ENCODE measurements at places on chromosomes 12 and 14. TPM values are rescaled to one million over a fixed set of nuclear protein-coding genes. Genes with fewer than 3 reads are reported as not detected.

Gene SERPINA5
- total RNA-seq: 0.49 TPM

Gene PKP2
- 2.2 TPM for total RNA-seq

DNA sequence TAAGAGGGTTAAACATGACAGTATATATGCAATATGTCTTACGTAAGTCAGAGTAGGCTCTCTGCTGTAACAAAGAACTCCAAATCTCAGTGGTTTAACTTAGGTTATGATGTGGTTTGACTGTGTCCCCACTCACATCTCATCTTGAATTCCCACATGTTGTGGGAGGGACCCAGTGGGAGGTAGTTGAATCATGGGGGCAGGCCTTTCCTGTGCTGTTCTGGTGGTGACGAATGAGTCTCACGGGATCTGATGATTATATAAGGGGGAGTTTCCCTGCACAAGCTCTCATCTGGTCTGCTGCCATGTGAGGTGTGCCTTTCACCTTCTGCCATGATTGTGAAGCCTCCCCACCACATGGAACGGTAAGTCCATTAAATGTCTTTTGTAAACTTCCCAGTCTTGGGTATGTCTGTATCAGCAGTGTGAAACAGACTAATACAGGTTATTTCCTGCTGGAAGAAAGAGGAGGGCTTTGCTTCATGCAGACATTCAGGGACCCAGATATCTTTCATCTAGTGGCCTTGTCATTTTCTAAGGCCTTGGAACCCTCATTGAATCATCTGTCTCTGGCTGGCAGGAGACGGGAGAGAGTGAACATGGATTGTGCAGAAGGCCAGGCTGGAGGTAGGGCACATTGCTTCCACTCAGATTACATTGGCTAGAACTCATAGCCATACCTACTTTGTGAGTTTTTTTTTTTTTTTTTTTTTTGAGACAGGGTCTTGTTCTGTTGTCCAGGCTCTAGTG lies 96.1 kb downstream of the CRADD start:
- no peak for DNase-seq

DNA sequence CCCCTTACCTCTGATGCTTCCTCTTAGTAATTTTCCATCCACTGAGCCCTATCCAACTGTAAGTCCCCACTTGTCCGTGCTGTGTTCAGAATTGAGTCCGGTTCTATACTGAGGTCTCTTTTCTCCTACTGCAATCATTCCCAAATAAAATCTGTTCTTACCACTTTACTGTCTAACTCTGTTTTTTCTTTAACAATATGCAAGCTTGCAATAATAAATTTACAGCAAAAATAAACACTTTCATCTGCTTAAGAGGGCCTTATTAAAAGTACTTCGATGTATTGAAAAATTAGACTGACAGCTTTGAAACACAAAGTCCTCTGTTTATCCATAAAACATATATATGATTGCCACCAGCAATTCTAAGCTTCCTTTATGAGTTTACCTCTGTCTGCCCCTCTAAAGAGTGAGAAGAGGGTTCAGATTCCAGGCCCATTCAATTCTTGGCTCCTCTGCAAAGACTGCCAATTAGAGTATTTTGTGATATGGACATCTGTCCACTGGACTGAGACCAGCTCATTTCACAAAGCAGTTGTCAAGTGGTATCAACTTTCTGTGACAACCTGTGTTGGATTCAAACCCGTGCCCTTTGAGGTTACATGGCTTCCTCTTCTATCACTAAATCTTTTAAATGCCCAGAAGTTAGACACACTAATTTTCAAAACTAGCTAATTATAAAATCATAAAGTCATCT lies 39.9 kb upstream of the G2E3 start:
- DNase-seq: no peak

DNA sequence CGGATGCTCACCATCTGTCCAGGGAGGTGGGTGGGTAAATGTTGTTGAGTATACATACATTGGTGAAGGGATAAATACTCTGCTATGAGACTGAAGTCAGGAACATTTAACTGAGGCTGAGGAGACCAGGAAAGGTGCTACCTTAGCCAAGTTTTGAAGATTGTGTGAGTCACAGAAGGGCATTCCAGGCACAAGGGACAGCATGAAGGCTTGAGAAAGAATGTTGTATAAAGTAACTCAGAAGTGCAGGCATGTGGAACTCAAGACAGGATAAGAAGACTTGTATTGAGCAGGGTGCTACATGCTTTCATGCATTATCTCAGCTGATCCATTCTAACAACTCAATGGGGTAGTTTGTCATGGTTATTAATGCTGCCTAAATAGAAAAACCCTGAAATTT lies 112.7 kb downstream of the IPO8 start:
- DNase-seq: no peak

- no peak for DNase-seq
These were observed 33.9 kb upstream of the TBX5 start for GRCh38 chr12:114439817-114440216.

DNA sequence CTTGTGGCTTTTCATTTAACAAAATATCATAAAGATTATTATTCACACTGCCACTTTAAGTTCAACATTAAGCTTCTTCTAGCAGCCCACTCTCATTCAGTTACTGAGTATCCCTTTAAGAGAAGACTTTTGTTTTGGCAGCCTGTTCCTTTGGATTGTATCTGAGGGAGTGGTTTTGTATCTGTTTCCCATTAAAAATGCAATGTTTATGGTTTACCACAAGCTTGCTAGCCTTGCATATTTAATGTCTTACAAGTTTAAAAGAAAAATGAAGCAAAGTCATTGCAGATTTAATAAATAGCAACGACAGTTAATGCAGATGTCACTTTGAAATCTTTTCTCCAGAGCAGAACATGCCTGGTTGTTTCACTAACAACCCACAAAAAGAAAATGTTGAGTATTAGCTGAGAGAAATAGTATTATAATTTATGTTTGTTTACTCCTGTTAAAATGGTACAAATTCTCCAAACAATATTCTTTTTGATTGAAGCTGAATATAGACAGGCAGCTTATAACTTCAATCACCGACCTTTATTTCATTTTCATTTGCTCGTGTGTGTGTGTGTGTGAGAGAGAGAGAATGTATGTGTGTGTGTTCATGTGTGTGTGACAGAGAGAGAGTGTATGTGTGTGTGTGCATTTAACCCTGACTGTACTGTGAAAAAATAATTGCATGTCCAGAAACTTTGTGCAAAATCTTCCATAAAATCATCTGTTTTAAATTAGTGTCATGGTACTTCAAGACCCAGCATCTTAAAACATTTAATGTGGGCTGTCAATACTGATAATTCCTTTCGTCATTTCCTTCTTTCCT lies 1.8 kb downstream of the DCN start:
- DNase-seq: no peak

DNA sequence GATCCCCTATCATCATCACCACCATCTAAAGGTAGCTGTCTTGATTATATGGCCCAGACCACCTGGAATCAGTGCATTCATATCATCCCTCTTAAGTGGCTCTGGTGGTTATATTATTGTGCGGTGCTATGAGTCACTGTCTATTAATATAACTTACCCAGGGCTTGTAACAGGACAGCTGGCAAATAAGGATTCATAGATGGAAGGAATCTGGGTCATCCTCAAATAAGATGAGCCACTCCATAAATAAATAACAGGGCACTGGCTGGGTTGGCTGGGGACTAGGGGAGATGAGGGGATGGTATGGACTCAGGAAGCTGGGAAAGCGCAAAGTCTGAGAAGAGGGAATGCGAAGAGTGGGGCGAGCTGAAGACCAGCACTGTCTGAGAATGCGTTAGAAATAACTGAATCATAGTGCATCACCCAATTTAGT lies 216.1 kb downstream of the NUAK1 start:
- DNase-seq: no peak

Gene ACOT6
- not detected for total RNA-seq

GRCh38 chr12:96015672-96016071 lies 19.5 kb upstream of the HAL start:
- no peak for DNase-seq

DNA sequence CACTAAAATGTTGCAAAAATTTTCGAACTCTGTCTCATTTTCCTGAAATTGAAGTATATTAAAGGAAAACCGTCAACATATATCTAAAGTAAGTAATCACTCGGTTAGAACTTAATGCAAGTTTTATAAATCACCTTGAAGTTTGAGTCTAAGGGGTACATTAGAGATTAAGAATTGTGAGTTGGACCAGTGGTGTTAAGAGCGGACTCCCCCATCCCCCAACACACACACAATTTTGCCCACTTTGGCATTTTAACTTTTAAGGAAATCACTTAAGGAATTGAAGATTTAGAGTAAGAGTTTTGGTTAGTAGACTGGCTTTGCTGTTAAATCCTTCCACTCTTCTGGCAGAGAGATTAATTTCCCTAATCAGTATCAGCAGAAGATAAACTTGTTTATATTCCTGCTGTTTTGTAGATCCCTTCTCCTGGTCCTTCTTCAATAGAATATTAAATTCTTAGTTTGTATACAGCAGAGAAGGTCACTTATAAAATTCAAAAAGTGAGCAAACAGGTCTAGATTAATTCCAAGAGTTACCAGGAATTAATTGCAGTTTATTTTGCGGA lies 1.5 kb downstream of the HIF1A start:
- no peak for DNase-seq

Gene PTPN21
- 15.0 TPM for total RNA-seq

All from Panc1 (cell line).